ENCODE measurements at places on chromosomes 1 and 21.

DNA sequence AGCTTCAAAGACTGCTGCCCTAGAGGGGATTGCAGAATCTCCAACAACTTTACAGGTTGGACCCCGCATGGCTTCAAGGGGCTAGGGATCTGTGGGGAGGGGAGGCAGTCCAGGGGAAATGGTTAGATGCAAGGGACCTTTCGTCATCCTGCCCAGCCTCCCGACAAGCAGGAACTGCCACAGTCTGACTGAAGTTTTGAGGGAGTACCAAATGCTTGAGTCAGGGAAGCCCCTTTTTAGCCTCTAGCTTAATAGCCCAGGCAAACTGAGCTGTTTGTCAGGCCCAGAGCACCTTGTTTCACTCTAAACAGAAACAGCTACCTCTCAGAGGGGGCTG lies 1.1 kb downstream of the TOR3A start:
- no peak for DNase-seq

DNA sequence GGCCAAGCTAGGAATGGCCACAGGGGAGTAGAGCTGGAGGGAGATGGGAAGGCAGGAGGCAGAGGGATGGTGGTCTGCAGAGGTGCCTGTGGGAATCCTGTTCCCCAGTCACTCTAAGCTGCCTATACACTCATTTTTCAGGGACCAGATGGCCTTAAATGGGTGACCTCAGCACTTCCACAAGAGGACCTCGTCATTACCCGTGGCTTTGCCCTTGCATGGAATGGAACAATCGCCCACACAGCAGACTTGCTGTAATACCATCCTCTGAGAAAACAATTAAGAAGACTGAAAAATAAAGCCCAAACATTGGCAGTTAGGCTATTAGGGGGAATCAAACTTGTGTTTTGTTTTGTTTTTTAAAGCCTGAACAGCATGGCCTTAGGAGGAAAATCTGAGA lies 12.9 kb upstream of the TNN start:
- no peak for DNase-seq

GRCh38 chr1:168320800-168321450 lies 40.2 kb downstream of the TBX19 start:
- DNase-seq, result no peak

DNA sequence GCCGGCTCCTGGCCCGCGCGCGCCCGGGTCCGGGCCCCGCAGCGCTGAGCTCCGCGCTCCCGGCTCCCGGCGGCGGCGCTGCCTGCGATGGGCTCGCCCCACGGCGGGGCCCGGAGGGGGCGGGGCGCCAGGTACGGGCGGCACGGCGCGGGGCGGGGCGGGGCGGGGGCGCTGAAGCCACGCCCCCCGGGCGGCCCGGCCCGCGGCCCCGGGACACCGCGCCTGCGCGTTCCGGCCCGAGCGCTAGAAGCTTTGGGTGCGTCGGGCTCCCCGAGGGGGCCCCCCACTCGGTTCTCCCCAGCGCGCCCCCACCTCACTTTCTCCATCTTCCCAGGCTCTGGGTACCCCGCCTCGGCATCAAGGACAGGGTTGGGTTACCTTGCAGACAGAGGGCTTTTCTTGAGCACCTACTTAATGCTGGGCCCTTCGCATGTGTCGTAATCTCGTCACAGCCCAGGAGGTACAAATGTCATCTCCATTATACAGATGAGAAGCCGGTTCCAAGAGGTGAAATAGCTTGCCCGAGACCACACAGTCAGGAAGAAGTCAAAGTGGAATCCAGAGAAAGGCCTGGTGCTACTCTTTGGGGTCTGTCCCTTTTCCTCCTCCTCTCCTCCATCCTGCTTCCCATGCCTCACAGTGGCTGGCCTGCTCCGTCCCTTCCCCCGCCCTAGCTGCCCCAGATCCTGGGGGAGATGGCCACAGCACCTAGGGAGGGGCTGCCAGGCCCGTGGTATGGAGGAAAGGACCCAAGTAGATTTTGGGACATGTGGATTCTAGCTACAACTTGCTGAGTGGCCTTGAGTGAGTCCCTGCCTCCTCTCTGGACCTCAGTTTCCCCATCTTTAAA lies 46.5 kb downstream of the RAP1GAP start:
- no peak for DNase-seq

DNA sequence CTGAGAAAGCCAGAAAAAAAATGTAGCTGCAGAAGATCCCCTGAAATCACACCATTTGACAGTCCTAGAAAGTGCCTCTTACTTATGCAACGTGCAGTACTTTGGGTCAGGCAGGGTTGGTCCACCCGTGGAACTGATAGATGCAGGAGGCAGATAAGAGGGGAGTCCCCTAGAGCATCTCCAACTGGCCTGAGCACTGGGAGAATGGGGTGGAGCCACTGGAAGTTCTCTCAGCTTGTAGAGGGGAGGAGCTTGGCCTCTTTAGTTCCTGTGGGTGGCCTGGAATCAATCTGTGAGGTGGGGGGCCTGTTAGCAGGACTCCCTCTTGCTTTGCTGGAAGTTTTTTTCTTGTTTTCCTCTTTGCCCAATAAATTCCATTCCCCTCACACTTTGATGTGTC lies 335.7 kb upstream of the NCAM2 start:
- DNase-seq, result no peak

- no peak for DNase-seq
Observed at GRCh38 chr1:41365772-41366454, 4.7 kb downstream of the FOXO6 start.

GRCh38 chr1:86520789-86521521 lies 25.9 kb upstream of the CLCA4 start:
- no peak for DNase-seq

GRCh38 chr1:2591581-2592261 lies 5.1 kb downstream of the PRXL2B start:
- DNase-seq, result no peak

All from activated CD8-positive, alpha-beta memory T cell treated with anti-CD3 and anti-CD28 coated beads for 1 hour (primary cell).